GM23248 (cell line): ENCODE measurements at places on chromosomes 6 and 20.

DNA sequence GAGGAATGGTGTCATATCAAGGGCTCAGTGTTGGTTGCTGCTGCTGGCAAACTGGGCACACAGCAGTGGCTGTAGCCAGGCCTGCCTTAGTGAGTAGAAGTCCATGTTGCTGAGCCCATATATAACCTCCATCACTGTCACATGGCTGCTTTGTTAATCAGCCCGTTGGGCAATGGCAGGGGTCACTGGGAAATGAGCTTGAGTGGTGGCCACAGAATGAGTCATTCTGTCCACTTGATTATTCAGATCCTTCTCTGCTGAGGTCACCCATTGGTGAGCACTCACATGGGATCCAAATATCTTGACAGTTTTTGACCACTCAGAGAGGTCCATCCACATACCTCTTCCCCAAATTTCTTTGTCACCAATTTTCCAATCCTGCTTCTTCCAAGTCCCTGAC, 898.9 kb upstream of the EYS start:
- DNase-seq = no peak

- DNase-seq = no peak
These were observed 186.9 kb downstream of the UTRN start for GRCh38 chr6:144471986-144472385.

GRCh38 chr20:57605045-57605444, 15.2 kb downstream of the ZBP1 start:
- DNase-seq = no peak

DNA sequence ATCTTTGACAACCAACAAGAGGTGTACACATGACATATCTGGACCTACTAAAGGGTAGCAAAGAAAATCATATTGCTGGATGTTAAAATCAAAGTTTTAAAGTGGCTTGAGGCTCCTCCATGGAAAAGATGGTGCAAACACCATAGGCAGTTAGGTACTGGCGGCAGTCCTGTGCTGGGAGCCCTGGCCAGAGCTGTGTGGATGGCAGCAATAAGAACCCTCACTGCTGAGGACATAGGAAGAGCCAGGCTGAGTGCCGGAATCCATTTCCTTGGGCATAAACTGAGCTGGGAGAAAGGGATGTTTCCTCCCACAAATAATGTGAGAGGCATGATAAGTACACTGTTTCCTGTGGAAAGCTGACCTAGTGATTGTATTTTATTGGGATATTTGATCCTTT, 89.9 kb downstream of the ARID1B start:
- no peak for DNase-seq

- no peak for DNase-seq
These were observed 15.7 kb upstream of the CDKN1A start for GRCh38 chr6:36662827-36663256.

GRCh38 chr6:14012313-14013030, 87.7 kb downstream of the RNF182 start:
- no peak for DNase-seq

DNA sequence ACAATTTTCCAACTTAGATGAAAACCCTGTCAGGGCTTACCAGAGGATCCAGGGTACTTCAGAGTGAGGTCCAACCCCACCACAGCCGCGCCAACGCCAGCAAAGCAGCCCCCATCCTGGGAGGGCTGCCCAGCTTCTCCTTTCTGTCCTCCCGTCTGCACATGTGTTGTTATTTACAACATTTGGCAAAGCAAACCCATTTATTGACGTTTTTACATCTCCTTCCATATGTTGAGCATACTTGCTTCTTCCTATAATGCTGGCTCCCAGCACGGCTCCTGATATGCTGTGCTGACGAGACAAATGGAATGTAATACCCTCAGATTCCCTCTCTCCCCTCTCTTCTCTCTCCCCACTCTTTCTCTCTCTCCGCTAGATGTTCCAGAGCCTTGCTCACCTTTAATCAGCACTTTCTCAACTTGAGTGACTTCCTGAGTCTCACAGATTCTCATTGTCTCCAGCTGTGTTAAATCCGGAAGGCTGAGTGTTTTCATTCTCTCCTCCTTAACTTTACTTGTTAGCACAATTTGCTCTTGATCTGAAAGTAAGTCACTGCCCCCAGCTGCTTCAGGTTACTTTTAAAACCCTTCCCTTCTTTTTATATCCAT, 22.7 kb downstream of the RCAN2 start:
- peak; percentile 9 for DNase-seq

DNA sequence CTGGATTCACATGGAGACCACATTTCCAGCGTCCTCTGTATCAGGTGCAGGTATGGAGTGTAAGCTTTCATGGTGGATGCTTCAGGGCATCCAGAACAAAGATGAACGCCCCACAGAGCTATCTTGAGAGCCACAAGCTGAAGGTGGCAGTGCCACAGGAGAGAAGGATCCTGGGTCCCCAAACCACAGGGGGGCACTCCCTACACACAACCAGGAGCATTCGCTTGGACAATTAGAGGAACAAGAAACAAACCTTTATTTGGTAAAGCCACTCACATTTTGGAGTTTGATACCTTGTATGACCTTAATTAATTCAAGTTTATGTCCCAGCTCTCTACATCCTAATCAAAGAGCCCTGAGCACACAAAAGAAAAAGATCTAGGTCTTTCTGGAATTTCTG, 406.3 kb downstream of the PREX1 start:
- DNase-seq = no peak

DNA sequence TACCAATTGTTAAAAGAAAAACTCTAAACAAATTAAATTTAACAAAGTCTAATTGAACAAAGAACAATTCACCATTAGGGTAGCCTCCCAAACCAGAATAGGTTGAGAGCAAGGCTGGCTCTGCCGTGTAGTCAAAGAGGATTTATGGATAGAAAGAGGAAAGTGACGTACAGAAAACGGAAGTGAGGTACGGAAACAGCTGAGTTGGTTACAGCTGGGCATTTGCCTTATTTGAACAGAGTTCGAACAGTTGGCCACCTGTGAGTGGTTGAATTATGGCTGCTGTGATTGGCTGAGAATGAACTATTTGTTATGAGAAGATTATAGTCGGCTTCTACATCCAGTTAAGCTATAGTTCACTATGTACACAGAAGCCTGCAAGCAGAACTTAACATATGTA, 18.5 kb upstream of the ISM1 start:
- no peak for DNase-seq

DNA sequence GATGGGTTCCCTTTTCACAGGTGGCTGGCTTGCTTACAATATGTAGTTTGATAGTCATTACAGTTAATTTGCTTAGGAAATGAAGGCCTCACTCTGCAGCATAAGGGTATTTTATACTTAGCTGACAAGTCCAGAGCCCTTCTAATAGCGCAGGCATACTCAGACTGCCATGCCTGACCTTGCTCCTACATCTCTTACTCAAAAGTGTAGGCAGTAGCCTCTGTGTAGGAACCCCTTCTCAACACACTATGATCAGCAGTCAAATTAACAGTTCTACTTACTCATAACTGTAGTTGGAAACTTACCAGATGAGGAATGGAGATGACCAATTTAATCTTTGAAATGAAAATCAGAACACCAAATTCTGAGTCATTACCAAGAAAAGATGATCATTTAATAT, 373.5 kb downstream of the TBC1D32 start:
- no peak for DNase-seq

DNA sequence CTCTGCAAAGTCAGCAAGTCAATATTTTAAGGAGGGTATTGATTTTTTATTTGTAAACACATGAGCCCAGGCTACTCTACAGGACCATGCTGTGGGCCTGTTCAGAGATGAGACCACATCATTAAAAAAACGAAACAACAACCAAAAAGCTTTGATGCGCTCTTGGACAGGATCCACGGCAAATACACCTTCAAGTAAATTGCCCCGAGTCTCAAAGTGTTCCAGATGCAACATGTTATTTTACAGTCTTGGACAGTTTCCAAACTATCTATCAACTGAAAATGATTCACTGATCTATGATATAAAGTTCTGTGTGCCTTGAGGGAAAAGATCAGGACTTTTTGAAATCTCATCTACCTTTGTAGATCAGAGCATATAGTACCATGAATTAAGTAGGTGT, 25.8 kb upstream of the CARMIL1 start:
- DNase-seq = no peak

DNA sequence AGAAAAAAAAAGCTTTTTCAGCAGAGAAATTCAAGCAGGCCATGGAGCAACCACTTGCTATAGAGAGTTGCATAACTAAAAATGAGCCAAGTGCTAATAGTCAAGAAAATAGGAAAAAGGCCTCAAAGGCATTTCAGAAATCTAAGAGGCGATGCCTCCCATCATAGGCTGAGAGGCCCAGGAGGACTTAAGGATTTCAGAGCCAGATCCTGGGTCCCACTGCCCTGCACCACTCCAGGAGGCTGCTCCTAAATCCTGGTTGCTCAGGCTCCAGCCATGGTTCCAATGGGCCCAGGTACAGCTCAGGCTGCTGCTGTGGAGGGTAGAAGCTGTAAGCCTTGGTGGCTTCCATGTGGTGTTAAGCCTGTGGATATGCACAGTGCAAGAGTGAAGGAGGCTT, 5.5 kb downstream of the ZNF391 start:
- DNase-seq = no peak

DNA sequence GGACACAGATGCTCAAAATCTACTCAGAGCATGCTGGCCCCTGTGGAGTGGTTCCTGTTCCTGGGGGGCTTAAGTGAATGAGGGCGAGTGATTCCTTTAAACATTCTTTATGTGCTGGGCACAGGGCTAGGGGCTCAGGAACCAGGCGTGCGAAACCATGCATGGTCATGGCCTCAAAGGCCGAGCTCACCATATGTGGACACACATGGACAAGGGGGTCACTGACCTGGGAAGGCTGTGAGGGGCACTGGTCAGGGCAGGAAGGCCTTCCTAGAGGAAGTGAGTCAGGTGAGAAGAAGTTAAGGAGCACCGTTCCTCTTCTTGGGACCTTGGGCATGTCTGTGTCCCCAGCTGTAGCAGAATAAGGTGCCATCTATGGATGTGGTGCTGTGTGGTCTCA, 74.6 kb upstream of the BHLHE23 start:
- no peak for DNase-seq

DNA sequence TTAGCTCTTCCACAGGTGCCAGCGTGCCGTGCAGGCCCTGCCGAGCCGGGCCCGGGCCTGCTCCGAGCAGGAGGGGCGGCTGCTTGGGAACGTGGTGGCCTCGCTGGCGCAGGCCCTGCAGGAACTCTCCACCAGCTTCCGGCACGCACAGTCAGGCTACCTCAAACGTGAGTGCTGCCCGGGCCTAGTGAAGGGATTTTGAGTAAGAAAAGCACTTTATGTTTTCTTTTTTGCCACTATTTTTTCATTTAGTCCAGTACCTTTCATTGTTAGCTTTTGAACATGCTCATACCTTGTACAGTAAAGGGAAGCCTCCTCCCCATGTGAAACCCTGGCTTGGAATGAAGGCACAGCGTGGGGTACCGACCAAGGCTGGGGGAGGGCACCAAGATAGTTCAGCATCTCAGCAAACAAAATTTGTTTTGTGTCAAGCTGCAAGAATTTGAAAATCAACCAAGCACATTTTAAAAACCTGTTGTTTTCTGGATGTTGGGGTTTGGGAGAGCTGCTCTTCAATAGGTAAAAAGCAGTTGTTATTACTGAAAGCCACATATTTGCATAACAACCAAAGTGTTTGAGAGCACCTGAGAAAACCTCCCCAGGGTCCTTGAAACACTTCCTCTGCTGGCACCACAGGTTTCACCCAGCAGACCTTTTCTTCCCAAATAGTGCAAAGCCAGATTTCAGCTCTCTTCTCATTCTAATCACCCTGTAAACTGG, 18.4 kb downstream of the STX16 start:
- DNase-seq = no peak

GRCh38 chr6:119166024-119166784, 87.7 kb upstream of the FAM184A start:
- no peak for DNase-seq

GRCh38 chr20:44027343-44028002, 112.8 kb downstream of the TOX2 start:
- no peak for DNase-seq

- no peak for DNase-seq
These were observed 351.7 kb downstream of the CDC5L start for GRCh38 chr6:44739181-44739580.

- no peak for DNase-seq
These were observed 764.6 kb downstream of the TBC1D32 start for GRCh38 chr6:120569714-120570113.

DNA sequence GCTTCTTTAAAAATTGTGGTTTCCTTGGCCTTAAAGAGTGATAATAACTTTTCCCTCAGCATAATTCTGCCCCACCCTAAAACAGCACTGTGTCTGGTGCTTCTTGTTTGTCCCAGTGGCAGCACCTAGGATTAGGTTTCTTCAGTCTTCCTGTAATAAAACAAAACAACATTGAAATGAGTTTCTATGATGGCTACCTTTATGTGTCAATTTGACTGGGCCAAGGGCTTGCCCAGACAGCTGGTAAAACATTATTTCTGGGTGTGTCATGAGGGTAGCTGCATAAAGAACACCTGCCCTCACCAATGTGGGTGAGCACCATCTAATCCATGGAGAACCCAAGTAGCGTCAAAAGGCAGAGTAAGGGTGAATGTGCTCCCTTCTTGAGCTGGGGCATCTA, 117.8 kb downstream of the QRSL1 start:
- no peak for DNase-seq

GRCh38 chr6:151805286-151805840, 2.1 kb upstream of the ESR1 start:
- DNase-seq = peak; percentile 37
